Fibroblast of the aortic adventitia (primary cell): ENCODE measurements at places on chromosomes 2 and 18. TPM values are rescaled to one million over a fixed set of nuclear protein-coding genes. Genes with fewer than 3 reads are reported as not detected.

GRCh38 chr2:150383587-150383986, 103.9 kb downstream of the RND3 start:
- DNase-seq = no peak

DNA sequence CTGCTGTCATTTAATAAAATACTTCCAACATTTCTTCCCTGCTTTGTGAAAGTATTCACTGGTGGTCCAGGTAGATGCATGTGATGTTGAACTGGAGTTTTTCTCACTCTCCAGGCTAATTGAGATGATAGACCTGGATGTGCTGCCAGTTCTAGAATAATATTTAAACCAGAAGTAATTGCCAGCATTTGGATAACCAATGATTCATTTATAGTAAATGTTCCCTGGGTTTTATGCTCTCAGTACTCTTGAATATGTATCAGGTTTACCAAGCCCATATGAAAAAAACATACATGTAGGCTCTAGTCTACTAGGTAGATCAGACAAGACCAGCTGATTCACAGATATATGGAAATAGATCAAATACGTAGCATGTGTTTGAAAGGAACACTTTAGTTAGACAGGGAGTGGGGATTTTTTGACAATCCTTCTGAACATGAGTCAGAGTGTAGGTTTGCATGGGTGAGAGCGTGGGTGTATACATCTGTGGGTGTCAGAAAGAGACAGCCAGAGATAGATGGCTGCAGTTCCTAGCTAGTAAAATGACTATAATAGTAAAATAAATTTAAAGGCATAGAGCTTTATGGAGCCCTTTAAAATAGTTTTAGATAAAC, 115.1 kb downstream of the NAB1 start:
- DNase-seq = no peak

DPP10 gene
- not detected in 2 replicates for total RNA-seq

GRCh38 chr2:95386031-95386430, 16.5 kb upstream of the FAHD2A start:
- DNase-seq = no peak

CHRND gene
- total RNA-seq = not detected in 2 replicates

- DNase-seq = no peak
Observed at GRCh38 chr2:58512878-58513277, 271.8 kb upstream of the FANCL start.

DNA sequence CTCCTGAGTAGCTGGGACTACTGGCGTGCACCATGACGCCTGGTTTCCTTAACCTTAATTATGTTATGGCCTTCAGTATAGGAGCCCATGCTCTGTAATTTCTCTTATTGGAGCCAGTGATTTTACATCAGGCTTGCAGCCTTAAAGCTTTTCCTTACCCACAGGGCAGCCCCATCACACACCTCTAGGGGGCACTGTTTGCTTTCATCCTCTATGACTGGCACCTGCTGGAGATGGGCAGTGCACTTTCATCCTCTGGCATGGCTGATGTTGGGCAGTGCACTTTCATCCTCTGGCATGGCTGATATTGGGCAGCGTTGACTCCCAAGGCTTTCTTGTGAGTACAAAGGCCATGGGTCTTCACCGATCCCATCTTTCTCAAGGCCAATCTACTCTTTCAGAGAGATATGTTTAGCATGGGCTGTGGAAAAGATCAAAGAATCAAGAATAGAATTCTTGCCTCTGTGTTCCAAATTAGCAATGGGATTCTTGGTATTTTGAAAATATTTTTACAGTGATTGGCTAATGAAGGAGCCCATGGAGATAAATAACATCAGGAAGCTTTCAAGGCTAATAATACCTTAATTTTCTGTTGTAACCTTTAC, 80.7 kb upstream of the MEX3C start:
- DNase-seq = peak; percentile 10
